ENCODE measurements at places on chromosomes 2 and 18.
A peak's percentile ranks its signal among the peaks of the same experiment; 100 is the strongest.

DNA sequence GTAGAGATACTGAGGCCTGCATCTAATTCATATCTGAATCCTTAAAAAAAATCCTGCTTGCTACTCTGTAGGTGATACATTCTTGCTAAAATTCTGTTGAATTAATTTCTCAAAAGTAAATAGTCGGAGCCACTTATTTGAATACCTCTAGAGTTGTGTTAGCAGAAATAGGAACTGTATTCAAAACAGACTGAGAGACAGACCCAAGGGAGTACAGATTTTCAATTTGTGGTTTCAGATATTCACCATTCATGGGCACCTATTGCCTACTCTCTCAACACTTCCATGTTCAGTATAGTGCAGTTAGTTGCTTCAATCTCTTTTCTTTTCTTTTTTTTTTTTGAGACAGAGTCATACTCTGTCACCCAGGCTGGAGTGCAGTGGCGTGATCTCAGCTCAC lies 46.6 kb upstream of the CTLA4 start:
- DNase-seq: no peak

- DNase-seq: no peak
Measured at GRCh38 chr18:79007440-79007839, 27.8 kb downstream of the SALL3 start.

- no peak for DNase-seq
Measured at GRCh38 chr2:112693596-112693995, 27.2 kb upstream of the NT5DC4 start.

GRCh38 chr2:177077778-177078177 lies 134.8 kb upstream of the HNRNPA3 start:
- no peak for DNase-seq

GRCh38 chr2:121810959-121811853 lies 55.8 kb downstream of the TSN start:
- DNase-seq: peak; percentile 34

GRCh38 chr2:146776596-146776995 lies 1068.2 kb upstream of the ACVR2A start:
- DNase-seq: no peak

DNA sequence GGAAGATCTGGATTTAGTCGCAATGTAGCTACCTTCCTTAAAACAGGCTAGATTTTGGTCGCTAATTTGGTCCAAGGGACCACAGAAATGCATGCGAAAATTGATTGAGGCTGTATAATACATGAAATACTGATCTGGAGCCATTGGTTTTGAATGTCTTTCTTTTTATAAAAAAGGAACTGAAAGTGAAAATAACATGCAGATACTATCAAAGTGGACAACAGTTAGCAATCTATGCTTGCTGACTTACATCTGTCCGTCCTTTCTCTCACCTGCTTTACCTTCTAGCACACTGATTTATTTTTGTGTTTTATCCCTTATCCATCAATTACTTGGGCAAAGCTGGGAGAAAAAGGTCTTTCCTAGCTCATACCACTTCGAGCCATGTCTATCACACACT lies 1459.8 kb upstream of the ACVR2A start:
- DNase-seq: no peak

- DNase-seq: no peak
Measured at GRCh38 chr2:80778704-80779103, 474.2 kb upstream of the LRRTM1 start.

DNA sequence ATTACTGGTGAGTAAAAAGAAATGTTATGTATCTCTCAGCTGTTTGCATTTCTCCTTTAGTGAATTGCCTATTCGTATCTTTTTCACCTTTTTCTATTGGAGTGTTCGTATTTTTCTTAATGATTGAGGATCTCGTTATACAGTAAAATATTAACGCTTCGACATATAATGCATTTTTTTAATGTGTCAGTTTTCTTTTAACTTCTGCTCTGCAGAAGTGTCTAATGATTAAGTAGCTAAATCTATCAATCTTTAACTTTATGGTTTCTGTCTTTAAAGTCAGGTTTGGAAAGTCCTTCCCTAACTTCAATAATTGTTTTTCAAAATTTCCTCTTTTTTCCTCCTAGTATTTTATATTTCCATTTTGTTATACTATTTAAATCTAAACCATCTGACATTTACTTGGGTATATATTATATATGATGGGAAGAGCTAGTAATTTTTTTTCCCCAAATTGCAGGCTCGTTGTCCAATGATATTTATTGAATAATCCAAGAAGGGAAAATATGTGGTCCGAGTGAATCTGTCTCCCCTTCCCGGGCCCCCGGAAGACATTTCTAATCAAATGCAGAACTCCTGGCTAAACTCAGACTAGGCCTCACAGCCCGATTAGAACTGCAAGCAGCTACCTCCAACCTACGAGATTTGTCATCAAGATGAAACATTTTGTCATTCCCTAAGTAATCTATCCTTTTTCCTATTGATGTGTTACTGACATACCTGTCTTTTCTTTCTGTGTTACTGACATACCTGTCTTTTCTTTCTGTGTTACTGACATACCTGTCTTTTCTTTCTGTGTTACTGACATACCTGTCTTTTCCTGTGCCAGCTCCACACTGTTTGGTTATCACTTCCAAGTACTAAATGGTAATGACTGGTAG lies 17.2 kb downstream of the PCBP1 start:
- DNase-seq: no peak

DNA sequence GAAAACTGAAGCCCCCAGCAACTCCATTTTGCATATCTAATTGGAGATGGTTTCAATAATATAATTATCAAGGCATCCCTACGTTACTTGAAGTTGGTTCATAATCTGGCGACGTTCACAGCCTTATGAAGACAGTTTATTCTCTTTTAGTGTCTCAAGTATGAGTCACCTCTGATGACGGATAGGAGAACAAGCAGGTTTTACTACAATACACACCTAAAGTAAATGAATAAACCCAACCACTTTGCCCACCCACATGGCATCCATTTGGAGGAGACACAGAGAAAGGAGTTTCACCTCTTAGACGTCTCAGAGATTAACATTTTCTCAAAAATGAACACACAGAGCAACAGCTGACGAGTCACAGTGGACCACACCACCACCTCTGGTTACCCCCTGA lies 40.8 kb downstream of the BCL11A start:
- no peak for DNase-seq

DNA sequence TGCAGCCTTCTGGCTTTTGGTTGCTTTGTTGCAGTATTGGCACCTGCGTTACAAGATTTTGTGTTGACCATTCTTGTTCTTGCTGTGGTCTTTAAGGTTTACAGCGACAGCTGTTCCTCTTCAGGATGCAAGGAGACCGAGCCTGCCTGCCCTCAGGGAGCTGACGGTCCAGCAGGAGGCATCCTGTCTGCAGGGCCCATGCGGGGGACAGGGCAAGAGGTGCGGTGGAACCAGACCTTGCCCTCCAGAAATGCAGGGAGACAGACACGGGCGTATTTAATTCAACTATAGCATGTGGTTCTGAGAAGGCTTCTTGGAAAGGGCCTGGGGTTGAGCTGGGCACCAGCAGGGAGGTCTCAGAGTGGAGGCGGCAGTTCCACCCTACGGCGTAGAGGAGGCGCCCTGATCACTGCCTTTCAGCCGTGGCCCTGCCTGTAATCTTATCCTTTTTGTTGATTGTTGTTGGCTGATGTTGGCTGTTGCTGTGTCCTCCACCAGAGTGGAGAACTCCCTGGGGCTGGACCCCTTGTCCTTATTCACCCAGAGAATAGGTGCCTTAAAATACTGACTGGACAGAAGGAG lies 71.7 kb downstream of the HPCAL1 start:
- no peak for DNase-seq

DNA sequence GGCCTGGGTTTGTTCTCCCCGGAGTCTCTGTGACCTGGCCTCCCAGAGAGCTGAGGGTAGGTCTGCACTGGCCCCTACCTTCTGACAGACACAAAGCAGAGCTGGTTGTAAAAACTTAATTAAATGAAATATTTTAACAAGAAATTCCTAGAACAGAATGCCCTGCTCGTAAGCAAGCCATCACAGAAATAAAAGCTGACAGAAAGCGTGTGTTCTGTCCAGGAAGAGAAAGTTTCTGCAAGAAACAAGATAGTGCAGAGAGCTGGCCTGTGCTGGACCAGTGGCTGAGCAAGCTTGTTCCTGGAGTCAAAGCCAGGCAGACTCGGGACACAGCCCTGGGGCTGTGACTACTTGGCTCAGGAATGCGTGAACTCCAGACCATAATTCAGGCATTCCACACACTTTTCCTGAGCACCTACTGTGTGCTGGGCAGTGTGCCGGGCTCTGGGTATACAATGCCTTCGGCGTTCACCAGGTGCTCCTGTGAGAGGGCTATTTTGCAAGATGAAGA lies 51.6 kb downstream of the APOB start:
- no peak for DNase-seq

GRCh38 chr2:134143568-134143967 lies 110.3 kb upstream of the MGAT5 start:
- DNase-seq: no peak

- no peak for DNase-seq
Measured at GRCh38 chr2:183292028-183292427, 167.8 kb downstream of the NUP35 start.

GRCh38 chr2:106163948-106164545 lies 30.1 kb downstream of the UXS1 start:
- DNase-seq: no peak

GRCh38 chr2:149058936-149059335 lies 20.4 kb downstream of the LYPD6B start:
- no peak for DNase-seq

GRCh38 chr18:64288432-64288831 lies 139.5 kb upstream of the LINC00305 start:
- DNase-seq: no peak

GRCh38 chr18:46291149-46291548 lies 187.0 kb downstream of the HAUS1 start:
- DNase-seq: no peak

GRCh38 chr2:239344857-239345216 lies 56.0 kb downstream of the HDAC4 start:
- no peak for DNase-seq

DNA sequence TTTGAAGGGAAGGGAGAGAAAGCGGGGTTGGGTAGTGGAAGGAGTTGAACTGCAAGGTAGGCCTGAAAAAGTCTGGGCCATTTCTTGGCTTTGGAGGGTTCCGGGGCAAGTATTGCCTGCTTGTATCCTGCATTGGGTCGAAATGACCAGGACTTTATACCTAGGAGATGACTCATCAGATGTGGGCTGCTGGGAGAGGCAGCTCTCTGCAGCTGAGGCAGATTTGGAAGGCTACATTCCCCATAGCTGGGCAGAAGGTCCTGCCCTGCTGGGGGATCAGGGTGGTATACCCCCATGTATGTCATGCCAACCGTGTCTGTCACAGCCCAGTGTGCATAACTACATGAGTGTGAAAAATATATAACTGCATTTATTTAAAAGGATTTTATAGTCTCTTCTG lies 171.8 kb upstream of the SPRED2 start:
- DNase-seq: no peak

All from NCI-H748 treated with DMSO at 0.1 percent for 48 hours (cell line).